ENCODE measurements at places on chromosomes 5 and 9.

DNA sequence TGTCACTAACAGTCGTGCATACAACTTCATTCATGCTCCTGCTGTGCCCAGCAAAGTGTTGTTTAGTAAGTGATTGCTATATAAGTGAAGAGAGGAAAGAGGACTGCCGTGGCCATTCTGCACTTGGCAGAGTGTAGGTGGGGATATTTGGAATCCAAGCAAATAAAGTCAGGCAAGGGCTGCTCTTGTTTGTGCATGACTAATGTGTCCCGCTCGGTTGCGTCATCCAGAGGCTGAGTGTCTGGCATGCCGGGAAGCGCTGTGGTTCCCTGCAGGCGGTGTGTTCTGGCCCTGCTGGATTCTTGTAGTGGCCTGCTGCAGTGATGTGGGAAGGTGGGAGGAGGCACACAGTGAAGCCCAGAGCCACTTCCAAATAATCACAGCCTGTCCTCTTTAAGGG is 136.9 kb upstream of the ANKH start:
- DNase-seq = no peak

GRCh38 chr5:143760131-143760505 is 51.8 kb upstream of the HMHB1 start:
- DNase-seq = no peak

DNA sequence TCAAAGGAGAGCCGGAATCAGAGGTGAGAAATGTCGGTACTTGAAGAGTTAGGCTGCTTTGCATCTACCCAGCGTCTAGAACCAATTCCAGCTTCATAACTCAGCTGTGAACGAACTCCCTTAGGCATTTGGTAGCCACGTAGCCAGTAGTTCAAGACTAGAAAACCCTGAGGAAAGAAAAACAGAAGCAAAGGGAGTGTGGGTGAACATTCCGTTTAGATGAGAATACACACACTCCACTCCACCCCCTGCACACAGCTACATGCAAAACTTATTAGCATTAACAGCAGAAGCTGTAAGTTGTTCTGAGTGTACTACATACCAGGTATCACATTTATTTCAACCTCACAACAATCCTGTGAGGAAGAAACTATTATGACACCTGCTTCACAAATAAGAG is 78.3 kb downstream of the SMIM23 start:
- DNase-seq = no peak

DNA sequence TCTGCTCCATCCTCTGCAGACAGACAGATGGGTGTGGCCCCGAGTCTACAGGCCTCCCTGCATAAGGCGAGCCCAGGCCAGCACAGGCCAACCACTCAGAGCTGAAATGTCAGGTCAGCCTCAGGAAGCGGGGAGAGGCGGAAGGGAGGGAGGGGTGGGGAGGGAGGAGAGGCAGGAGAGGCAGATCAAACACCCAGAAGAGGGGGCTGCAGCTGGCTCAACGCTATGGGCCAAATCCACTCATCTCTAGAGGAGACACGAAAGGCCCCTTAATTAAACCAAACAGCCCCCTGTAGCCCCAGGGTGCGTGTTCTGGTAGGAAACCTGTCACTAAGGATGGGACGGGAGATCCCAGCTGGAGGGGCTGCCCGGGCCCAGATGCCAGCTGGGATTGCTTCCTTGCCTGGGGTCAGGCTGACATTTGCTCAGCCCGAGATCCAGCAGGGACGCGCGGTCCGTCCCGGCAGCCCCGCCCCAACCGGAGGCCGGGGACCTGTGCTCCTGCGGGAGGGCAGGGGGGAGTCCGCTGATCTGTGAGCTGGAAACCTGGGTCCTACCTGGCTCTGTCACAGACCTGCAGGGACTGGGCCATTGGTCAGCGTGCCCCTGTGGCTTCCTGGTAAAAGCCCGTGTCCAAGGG is 97.2 kb upstream of the SARDH start:
- DNase-seq = no peak

GRCh38 chr5:58405175-58405574 is 54.7 kb downstream of the PLK2 start:
- DNase-seq = no peak

DNA sequence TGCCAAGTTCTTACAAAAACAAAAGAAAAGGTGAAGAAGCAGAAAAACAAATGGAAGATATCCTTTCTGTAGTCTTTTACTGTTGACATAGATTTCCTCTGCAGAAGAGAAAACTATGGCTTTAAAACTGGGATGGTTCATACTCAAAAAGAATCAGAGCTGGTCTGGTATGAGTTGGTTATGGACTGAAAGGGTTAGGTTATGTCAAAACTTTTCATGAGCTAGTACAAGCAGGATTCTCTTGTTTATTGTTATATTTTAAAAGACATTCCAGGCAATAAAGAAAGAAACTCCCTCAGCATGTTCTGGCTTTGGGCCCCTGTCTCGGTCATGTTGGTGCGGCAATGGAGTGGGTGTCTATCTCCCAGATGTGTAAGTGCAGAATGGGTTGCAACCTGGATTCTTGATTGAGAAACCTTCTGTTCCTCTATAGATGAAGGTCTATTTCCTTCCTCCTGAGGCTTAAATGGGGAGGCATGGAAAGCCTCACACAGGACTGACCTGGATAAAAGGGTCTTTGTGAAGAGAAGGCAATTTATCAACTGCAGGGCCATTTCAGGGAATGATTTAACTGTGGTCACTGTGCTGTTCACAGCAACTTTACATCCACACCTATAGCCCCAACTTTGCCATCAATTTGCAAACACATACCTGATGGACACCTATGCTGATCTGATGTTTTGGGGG is 209.6 kb upstream of the TNC start:
- no peak for DNase-seq

DNA sequence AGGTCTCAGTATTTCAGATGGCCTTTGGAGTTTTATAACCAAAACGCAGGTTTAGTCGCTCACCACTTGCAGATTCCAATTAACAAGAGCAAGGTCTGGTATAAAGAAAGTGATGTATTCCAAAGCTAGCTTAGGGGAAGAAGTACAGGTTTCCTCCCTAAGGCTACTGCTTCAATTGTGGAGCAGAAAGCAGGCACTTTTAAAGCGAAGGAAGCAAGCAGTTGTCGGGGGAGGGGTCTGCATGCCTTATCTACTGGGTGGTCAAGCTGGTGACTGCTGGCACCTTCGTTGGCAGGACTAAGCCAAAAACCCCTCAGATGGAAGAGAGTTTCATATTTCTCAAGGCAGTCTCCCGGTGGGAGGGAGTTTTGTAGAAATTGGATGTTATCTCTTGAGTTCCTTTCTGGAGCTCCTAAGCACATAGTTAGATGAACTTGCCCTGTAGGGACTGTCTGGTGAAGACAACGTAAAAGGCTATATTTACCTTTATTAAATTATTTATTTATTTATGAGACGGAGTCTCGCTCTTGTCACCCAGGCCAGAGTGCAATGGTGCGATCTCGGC is 1.6 kb upstream of the TMEM245 start:
- no peak for DNase-seq

DNA sequence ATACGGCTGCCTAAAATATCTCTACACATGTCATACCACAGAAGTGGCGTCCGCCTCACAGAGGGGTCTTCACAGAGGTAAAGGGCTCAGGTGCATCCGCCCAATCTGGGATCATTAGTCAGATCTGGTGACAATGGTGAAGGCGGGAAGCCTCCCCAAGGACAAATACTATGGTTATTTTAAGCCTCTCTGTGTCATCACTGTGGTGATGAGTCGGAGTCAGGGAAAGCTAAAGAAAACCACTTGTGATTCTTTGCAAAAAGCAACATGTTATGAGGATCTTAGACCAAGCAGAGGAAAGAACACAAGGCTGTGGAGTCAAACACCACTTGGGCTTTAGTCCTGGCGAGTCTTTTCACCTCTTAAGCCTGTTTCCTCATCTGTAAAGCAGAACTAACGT is 190.4 kb downstream of the DRD1 start:
- no peak for DNase-seq

GRCh38 chr5:89071941-89072331 is 189.0 kb upstream of the MEF2C start:
- no peak for DNase-seq

- DNase-seq = no peak
Observed at GRCh38 chr5:119309326-119309725, 46.5 kb upstream of the TNFAIP8 start.

DNA sequence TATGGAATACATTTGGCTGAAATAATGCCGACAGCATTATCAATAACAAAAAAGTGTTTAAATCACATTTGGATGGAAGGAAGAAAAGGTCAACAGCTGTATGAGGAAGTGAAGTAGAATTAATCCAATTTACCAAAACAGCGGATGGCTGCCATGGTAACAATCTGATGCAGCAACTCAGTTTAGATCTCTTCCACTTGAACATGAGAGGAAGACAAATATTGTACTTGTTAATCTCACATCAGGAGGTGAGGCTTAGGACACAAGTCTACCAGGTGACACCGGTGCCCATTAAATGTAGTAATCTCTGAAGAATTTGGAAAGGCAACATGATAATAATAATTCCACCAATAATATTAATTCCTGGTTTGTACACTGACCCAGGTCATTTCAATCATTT is 2.4 kb downstream of the RASEF start:
- DNase-seq = no peak

DNA sequence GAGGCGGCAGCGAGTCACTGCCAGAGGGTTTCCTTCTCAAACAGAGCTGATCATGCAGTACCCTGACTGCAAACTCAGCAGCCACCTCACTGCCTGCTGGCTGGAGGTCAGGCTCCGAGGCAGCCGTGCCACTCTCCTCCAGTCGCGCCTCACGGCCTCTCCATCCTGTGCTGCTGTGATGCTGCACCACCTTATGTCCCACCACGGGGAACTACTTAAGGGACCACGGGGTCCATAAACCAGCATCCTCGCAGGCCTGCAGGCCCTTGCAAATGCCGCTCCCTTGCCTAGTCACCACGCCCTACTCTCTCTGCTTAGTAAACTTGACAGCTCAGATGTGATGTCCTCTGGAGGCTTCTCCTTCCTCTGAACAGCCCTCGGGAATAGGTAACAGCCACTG is 99.2 kb downstream of the CRB2 start:
- no peak for DNase-seq

- no peak for DNase-seq
Observed at GRCh38 chr5:78659714-78660113, 11.1 kb upstream of the LHFPL2 start.

DNA sequence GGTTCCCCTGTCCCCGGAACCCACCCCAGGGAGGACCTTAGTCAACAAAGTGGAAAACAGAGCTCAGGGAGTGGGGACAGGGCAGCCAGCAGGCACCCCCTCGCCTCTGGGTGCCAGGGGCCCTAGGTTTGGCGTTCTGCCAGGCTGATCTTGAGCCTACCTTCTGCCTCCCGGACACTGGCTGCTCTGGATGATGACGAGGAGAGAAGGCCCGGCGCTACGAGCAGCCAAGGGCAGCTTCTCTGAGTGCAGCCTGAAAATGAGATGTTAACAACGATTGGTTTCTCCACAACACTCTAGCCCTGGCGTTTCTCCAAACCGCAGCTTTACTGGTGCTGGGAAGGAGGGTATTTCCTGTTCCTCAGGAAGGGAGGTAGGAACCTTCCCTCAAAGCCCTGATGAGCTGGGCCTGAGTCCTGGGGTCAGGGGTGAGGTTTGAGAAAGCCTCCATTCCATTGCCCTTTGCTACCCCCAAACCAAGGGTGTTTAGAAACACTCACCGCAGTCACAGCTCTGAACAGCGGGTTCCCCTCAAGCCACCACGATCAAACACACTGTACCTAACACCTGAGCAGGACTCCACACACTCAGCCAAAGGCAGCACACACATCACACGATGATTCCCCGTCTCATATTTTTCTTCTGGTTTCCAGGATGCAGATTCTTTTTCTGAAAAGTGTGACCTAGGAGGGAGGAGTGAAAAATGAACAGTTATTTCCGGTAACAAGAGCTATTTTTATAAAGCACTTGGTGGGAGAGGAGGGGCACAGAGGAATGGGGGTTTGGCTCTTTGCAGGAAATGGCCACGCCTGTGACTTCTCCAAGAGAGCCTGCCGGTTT is at the start of gene STING1:
TSS of gene STING1 (minus strand) at position 709 of the 840 bp plus-strand sequence. CDS start 1,054 bp downstream, outside the sequence.
- DNase-seq = peak; percentile 68

Data from CD4-positive, alpha-beta T cell treated with Interleukin-6 at 100 ng/mL for 8 hours (primary cell).